ENCODE measurements at places on chromosomes 2 and 18.

- DNase-seq = no peak
Observed at GRCh38 chr2:96687266-96687665, 44.7 kb downstream of the FER1L5 start.

- DNase-seq = no peak
Observed at GRCh38 chr2:190432567-190433231, 24.5 kb downstream of the MFSD6 start.

DNA sequence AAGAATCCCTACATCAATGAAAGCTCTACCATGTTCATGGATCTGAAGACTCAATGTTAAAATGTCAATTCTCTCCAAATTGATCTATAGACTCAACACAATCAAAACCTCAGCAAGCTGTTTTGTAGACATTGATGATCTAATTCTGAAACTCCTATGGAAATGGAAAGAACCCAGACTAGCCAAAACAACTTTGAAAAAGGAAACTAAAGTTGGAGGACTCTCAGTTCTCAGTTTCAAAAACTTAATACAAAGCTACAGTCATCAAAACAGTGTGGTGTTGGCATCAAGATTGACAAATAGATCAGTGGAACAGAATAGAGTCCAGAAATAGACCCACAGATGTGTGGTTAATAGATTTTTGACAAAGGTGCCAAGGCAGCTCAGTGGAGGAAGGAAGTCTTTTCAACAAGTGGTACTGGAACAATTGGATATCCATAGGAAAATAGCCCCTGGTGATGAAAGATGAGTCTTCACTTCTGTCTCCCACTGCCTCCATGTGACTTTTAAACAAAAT is 30.4 kb downstream of the LBH start:
- DNase-seq = no peak

- DNase-seq = no peak
Observed at GRCh38 chr2:236731767-236732580, 162.3 kb downstream of the ACKR3 start.

DNA sequence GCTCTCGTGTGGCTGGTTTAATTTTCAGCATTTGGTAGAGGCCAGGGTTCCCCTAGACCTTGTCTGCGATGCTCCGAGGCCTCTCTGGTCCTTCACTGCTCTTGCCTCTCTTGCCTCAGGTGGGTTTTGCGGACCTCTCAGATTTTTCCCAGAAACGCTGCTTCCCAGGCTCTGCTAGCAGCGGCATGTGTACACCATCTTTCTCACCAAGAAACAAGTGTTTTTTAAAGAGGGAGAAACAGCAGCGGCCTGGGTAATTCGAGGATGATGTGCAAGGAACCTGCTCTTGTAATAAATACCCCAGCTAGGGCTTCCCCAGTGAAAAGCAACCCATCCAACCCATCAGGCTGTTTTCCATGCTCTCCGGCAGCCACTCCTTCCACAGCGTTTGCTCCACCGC is 33.5 kb upstream of the COL6A3 start:
- no peak for DNase-seq

- DNase-seq = no peak
Observed at GRCh38 chr2:143893371-143893770, 626.5 kb downstream of the ZEB2 start.

- DNase-seq = no peak
Observed at GRCh38 chr2:239188536-239188935, 212.3 kb downstream of the HDAC4 start.

- DNase-seq = no peak
Observed at GRCh38 chr2:180753809-180754761, 226.3 kb upstream of the UBE2E3 start.

DNA sequence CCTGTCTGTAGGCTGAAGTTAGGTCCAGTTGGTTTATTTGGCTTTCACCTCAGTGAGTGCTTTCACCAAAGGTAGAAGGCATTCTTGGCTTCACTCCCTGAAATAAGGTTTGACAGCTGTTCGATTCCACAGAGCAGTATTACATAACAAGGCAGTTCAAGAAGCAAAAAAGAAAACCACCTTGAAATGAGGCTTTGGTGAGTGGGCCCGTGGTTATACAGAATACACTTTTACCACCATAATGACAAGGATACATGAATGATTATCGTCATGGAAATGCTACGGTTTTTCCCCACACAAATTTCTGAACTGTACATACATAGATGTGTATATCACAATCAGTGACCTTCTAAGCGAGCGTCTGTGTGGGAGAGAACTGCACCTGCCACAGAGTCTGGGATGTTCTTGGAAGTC is 80.0 kb upstream of the CHRNA1 start:
- no peak for DNase-seq

- no peak for DNase-seq
Observed at GRCh38 chr2:46294176-46294836, 2.9 kb upstream of the EPAS1 start.

GRCh38 chr18:56933472-56933871 is 213.4 kb upstream of the BOD1L2 start:
- DNase-seq = no peak

DNA sequence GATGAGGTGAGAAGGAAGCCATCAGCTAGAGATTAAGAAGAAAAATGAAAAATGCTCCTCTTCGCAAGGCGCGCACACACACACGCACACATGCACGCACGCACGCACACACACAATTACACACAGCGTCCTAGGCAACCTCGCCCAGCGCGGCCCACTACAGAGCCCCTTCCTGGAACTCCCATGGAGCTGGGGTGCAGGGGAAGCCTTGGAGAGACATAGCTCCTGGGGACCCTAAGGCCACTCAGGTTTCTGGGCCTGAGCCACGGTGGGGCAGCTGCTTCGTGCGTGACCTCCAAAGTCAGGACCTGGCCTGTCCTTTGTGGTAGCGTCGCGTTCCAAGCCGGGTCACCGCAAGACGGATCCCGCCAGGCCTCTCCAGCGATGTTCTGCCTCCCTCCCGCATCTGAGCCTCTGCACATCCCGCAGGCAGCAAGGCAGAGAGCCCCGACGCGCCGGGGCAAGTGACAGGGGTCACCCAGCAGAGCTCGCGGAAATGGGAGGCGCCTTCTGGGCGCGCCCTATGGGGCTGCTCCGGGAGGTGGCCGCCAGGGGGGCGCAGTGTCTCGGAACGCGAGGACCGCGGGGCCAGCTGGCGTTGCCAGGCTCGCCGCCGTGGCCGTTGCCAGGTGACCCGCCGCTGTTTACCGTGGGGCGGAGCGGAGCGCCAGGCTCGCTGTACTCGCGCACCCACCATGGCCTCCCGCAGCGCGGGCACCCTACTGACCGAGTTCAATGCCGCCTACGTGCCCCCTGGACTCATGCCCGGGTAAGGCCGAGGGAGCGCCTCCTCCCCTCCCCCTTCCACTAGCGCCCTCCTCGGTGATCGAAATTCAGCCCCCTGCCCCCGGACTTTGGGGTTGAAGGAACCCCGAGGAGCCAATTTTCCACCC is 79.0 kb downstream of the CIB4 start:
- no peak for DNase-seq

GRCh38 chr2:167940346-167940725 is 307.1 kb downstream of the STK39 start:
- no peak for DNase-seq

DNA sequence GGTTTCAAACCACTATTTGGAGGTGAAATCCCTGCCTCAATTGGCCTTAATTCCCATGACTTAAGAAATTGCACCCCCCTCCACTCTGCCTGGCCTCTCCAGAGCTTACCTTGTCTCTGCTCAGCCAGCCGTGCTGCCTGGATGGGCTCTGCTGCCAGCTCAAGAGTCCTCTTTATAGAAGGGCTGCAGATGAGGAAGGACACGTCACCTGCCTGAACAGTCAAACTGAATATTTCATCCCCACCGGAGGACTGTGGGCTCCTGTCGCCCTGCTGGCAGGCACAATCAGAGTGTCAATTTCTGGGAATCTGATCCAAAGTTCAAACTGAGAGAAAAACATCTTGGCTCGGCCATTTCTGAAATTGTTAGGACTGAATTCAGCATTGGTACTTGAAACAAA is at the start of gene OTOS:
Gene OTOS, minus strand, starts transcription at position 148 of the 400 bp plus-strand sequence. CDS start 332 bp downstream, outside the sequence.
- DNase-seq = no peak

DNA sequence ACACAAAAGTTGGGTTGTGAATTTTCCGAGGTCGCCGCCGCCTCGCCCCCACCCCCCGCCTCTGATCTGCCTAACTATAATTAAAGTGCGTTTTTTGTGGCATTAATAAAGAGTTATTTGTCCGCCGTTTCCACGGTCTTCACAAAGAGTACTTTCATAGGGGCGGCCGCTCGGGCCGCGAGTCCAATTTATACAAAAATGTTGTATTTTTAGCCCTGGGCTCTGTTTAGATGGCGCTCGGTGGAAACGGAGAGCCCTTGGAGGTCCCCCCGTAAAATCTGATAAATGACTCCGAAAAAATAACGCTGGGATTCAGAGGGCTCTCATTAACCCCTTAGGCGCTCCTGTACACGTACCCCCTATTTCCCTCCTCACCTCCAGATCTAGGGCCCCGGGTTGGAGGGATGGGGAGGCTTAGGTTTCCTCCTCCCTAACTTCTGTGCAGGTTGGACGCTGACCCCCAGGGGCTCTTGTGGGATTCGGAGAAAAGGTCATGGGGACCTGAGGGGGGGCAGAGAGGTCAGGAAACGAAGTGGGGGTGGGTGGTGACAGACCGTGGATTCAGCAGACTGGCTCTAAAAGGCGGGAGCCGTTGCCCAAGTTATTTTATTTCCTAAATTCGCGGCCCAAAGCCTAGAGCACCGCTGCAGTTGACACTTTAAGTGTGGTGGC is 1.9 kb downstream of the CYP26B1 start:
- DNase-seq = no peak

- DNase-seq = no peak
Observed at GRCh38 chr18:70121842-70122241, 83.6 kb downstream of the RTTN start.

- peak; percentile 12 for DNase-seq
Observed at GRCh38 chr2:45922577-45922988, 271.1 kb downstream of the PRKCE start.

GRCh38 chr2:30706534-30707303 is 100.5 kb downstream of the CAPN13 start:
- DNase-seq = peak; percentile 42

- no peak for DNase-seq
Observed at GRCh38 chr2:100248044-100248330, 74.3 kb downstream of the LONRF2 start.

DNA sequence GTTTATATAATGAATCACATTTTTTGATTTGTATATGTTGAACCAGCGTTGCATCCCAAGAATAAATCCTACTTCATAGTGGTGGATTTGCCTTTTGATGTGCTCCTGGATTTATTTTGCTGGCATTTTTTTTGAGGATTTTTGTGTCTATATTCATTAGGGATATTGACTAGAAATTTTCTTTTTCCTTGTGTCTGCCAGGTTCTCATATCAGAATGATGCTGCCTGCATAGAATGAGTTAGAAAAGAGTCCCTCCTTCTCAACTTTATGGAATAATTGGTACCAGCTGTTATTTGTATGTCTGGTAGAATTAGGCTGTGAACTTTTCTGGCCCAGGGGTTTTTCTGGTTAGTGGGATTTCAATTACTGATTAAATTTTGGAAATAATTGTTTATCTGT is 457.4 kb upstream of the DSEL start:
- DNase-seq = no peak

GRCh38 chr2:190158798-190159434 is 96.4 kb upstream of the MSTN start:
- DNase-seq = no peak

- no peak for DNase-seq
Observed at GRCh38 chr2:218583983-218584850, 15.6 kb downstream of the CNOT9 start.
